CD8-positive, alpha-beta memory T cell (primary cell): ENCODE measurements at places on chromosomes 3 and 15. TPM values are rescaled to one million over a fixed set of nuclear protein-coding genes. Genes with fewer than 3 reads are reported as not detected.

GRCh38 chr15:89502867-89503595 is 6.6 kb upstream of the RHCG start:
- H3K4me3 ChIP-seq, result no peak overlapping the region
- H3K4me1 ChIP-seq, result no peaks in the 10 kb centered on the region
- H3K36me3 ChIP-seq, result no peaks in the 10 kb centered on the region
- no peaks in the 10 kb centered on the region for H3K27me3 ChIP-seq

GRCh38 chr15:32781781-32782180 is 64.0 kb downstream of the GREM1 start:
- no peaks in the 10 kb centered on the region for H3K27me3 ChIP-seq
- no peak overlapping the region for H3K4me3 ChIP-seq
- DNase-seq, result no peak
- no peak overlapping the region for H3K27ac ChIP-seq
- no peaks in the 10 kb centered on the region for H3K4me1 ChIP-seq

DNA sequence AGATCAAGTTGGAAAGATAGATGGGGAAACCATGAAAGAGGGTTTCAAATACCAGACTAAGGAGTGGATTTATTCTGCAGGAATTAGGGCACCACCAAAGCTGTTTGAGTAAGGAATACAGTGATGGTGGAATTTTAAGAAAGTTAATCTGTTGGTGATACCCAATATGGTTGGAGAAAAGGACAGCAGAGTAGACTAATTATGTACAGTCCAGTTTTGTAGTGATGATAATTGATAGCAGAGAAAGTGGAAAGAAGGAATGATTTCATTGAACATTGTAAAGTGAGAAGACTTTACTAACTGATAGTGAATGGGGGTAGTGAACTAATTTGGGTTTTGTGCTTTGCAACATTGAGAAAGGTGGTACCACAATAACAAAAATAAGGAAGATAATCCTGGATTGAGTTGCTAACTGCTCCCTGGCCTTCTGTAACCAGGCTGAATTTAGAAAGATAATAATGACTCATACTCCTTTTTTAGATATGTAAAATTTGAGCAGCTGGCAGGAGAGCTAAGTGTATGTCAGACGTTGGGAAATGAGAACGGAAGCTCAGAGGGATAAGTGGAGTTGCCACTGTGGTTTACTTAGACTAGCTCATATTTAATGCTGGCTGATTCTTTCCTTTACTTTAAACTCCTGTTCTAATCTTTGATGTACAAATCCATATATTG is 16.9 kb downstream of the TCAIM start:
- H3K4me1 ChIP-seq, result no peaks in the 10 kb centered on the region
- H3K36me3 ChIP-seq, result peaks cover 8% of the 10 kb centered on the region
- DNase-seq, result no peak
- H3K4me3 ChIP-seq, result no peak overlapping the region

DNA sequence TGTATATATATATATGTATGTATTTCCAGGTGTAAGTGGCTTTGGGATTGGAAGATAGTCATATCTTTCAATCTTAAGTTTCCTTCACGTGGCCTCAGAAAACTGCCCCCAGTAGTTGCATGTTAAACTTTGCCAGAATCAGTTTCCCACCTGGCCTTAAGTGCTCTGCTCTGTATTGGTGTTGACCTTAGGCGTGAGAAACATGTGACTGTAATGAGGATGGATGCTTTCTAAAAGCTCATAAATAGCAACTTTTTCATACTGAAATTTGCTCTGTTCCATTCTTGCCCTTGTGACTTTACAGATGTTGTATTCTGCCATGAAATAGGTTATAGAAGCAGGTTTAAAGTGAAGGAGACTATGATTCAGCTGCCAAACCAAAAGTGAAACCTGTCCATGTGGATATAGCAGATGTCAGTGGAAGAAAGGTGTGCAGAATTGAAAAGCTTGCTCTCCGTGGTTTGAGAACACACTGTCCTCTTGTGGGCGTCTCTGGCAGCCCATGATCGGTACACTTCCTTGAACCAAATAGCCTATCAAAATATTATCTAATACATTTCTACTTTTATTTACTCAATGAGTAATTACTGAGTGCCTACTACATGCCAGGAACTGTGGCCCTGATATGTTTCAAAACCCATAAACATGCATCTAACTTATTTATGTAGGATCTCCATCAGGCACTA is 15.8 kb downstream of the SCG5 start:
- H3K27ac ChIP-seq, result no peak overlapping the region
- H3K27me3 ChIP-seq, result no peaks in the 10 kb centered on the region
- H3K4me3 ChIP-seq, result no peak overlapping the region
- H3K4me1 ChIP-seq, result no peaks in the 10 kb centered on the region

GRCh38 chr15:89978914-89979313 is 22.2 kb upstream of the ZNF710 start:
- no peaks in the 10 kb centered on the region for H3K36me3 ChIP-seq
- DNase-seq, result no peak
- H3K27ac ChIP-seq, result no peak overlapping the region
- no peak overlapping the region for H3K4me3 ChIP-seq
- no peaks in the 10 kb centered on the region for H3K4me1 ChIP-seq

DNA sequence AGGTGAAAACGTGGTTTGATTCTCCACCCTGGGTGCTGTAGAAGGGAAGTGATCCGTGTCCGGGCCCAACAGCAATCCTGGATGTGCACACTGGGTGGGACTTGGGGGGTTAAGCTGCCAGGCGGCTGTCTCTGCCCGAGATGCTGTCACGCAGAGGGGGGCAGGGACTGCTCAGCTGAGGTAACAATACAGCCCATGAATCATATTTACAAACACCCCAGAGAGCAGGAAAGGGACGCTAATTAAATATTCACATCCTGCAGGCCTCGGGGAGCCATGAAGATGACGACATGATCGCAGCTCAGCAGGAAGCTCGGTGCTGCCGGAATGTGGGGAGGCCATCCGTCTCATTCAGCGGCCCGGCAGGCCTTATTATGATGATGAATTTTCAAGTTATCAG is 17.9 kb upstream of the CRABP1 start:
- H3K27me3 ChIP-seq, result no peaks in the 10 kb centered on the region
- H3K36me3 ChIP-seq, result no peaks in the 10 kb centered on the region
- H3K27ac ChIP-seq, result no peak overlapping the region
- no peaks in the 10 kb centered on the region for H3K4me1 ChIP-seq

GRCh38 chr3:171005648-171006047 is 20.9 kb downstream of the SLC2A2 start:
- H3K36me3 ChIP-seq, result no peaks in the 10 kb centered on the region
- no peaks in the 10 kb centered on the region for H3K27me3 ChIP-seq
- no peaks in the 10 kb centered on the region for H3K4me1 ChIP-seq
- H3K27ac ChIP-seq, result no peak overlapping the region

DNA sequence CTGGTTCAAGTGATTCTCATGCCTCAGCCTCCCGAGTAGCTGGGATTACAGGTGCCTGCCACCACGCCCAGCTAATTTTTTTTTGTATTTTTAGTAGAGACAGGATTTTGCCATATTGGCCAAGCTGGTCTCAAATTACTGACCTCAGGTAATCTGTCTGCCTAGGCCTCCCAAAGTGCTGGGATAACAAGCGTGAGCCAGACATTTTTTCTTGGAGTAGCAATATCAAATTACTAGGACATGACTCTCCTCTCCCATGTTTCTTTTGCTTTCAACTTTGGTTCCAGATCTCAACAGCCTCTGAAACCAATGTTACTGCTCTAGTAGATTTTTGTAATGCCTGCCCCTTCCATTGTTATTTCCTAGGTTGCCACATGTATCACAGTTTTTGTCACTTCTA is 462.0 kb downstream of the GBE1 start:
- H3K4me1 ChIP-seq, result no peaks in the 10 kb centered on the region
- no peak overlapping the region for H3K27ac ChIP-seq
- H3K36me3 ChIP-seq, result no peaks in the 10 kb centered on the region
- no peak overlapping the region for H3K4me3 ChIP-seq

GRCh38 chr3:166282931-166283330 is 445.7 kb upstream of the BCHE start:
- H3K27ac ChIP-seq, result no peak overlapping the region
- H3K4me1 ChIP-seq, result no peaks in the 10 kb centered on the region
- H3K27me3 ChIP-seq, result no peaks in the 10 kb centered on the region
- H3K4me3 ChIP-seq, result no peak overlapping the region
- DNase-seq, result no peak
- no peaks in the 10 kb centered on the region for H3K36me3 ChIP-seq

- no peak for DNase-seq
- no peaks in the 10 kb centered on the region for H3K27me3 ChIP-seq
Measured at GRCh38 chr15:48244921-48245320, 38.8 kb downstream of the SLC12A1 start.

DNA sequence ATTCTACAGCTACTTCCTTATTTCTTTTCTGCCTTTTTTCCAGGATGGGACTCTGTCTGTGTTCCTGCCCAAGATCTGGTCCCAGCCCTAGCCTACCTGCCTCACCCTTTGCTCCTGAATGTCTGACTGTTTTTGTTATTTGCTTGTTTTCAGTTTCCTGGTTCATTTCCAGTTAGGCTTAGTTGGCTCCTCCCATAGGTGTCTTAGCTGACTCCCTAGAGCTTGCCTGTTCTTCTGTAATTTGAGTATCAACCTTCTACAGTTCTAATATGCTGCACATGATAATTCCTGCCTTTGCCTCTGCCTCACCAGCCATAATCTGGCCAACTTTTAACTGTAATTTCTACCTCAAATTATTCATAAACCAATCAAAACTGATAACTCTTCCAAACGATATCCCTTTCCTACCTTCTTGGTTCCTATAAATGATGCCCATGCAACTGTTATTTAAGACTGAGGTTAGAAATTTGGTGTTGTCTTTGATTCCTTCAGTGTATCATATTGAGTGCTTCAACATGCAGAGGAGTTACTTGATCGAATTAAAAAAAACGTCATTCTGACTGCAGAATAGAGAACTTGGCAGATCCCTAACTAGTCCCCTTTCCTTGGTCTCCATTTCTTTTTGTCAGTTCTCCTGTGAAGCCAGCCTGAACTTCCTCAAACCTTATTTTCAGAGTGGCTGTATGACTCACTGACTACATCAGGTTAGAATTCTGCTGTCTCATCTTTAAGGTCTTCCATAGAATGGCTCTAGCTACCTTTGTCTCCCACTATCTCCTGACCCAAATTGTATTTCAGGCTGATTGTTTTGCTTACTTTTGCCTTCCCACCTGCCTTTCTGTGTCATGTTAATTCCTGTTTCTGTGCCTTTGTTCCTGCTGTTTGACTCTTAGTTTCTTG is 8.4 kb downstream of the GOLM2 start:
- H3K4me3 ChIP-seq, result no peak overlapping the region
- H3K4me1 ChIP-seq, result peaks cover 17% of the 10 kb centered on the region
- DNase-seq, result no peak
- H3K36me3 ChIP-seq, result no peaks in the 10 kb centered on the region
- H3K27ac ChIP-seq, result peak overlapping the region; percentile 22

DNA sequence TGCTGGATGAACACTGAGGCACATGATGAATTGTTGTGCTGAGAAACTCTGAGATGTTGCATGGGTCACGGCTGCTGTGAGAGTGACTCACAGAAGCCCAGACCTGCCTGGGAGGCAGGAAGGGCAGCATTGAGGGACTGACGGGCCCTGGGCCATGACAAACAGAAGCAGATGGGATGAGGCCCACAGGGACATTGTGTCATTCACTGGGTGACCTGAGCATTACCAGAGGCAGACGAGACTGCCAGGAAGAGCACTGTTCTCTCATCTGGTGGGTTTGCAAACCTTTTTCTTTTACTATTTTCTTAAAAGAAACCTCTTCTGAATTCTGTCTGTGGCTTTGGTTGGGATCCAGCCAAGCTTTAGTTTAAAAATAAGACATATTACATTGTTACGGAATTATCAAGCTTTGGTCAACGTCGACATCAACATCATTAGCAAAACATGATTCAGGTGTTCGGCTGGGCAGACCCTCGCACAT is 67.8 kb downstream of the BDH1 start:
- DNase-seq, result no peak
- H3K36me3 ChIP-seq, result no peaks in the 10 kb centered on the region
- H3K27ac ChIP-seq, result no peak overlapping the region

GRCh38 chr3:37668818-37669610 is 192.7 kb upstream of the CTDSPL start:
- H3K36me3 ChIP-seq, result no peaks in the 10 kb centered on the region
- H3K27ac ChIP-seq, result no peak overlapping the region
- no peak overlapping the region for H3K4me3 ChIP-seq
- no peak for DNase-seq

DNA sequence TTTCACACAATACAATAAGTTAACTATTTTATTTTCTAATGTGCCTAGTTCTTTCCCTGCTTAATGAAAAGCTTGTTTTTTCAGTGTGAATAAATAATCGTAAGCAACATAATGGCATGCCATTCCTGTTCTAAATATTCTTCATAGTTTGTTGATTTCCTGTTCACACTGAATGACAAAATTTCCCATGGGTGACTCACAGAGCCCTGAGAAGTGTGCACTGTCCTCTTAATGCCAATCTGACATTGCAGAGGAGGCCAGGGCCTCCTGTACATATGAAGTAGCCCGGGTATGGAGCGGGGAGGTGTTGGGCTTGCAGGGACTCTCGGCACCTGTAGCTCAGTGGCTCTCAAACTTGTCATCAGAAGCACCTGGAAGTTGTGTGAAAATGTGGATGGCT is 24.3 kb downstream of the CCR3 start:
- H3K36me3 ChIP-seq, result no peaks in the 10 kb centered on the region
- DNase-seq, result no peak
- no peak overlapping the region for H3K4me3 ChIP-seq

- no peaks in the 10 kb centered on the region for H3K27me3 ChIP-seq
- H3K4me1 ChIP-seq, result no peaks in the 10 kb centered on the region
- no peak for DNase-seq
- no peak overlapping the region for H3K27ac ChIP-seq
Measured at GRCh38 chr15:70321172-70321819, 223.6 kb upstream of the TLE3 start.

GRCh38 chr3:23365066-23365465 is 161.9 kb downstream of the UBE2E2 start:
- DNase-seq, result no peak
- H3K36me3 ChIP-seq, result no peaks in the 10 kb centered on the region
- H3K4me3 ChIP-seq, result no peak overlapping the region
- H3K27ac ChIP-seq, result no peak overlapping the region
- no peaks in the 10 kb centered on the region for H3K4me1 ChIP-seq
- H3K27me3 ChIP-seq, result no peaks in the 10 kb centered on the region

- no peak for DNase-seq
- H3K27ac ChIP-seq, result no peak overlapping the region
- no peaks in the 10 kb centered on the region for H3K4me1 ChIP-seq
Measured at GRCh38 chr3:148625991-148626390, 71.7 kb upstream of the AGTR1 start.

DNA sequence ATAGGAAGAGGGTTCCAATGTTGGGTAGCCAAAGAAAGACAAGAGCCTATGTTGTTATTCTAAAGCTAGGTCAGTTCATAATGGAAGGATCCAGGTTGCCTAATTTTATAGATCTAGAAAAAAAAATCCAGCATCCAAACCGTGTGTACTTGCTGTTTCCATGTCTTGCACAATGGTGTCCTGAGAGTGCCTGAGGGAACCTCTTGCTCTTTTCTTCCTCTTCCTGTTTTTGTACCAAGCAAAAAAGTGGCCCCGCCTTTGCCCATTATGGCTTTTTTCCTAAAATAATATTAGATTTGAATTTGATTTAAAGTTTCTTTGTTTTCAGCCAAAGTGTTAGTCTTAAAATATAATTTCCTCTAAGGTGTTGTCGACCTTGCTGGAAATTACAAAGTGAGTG is 224.4 kb downstream of the RYR3 start:
- H3K4me3 ChIP-seq, result no peak overlapping the region
- no peaks in the 10 kb centered on the region for H3K4me1 ChIP-seq
- H3K27ac ChIP-seq, result no peak overlapping the region
- H3K27me3 ChIP-seq, result no peaks in the 10 kb centered on the region
- H3K36me3 ChIP-seq, result no peaks in the 10 kb centered on the region

Gene TRH
- not detected for total RNA-seq

Gene ITIH4
- total RNA-seq, result 11.2 TPM

Gene SCN11A
- 0.09 TPM for total RNA-seq

Gene SEMA3F
- total RNA-seq, result not detected

Gene SLC28A1
- total RNA-seq, result not detected

Gene GADL1
- total RNA-seq, result not detected

Gene LRRC2
- total RNA-seq, result 0.04 TPM
